ENCODE measurements at places on chromosomes 7 and 10.

GRCh38 chr7:35319606-35320005 lies 65.7 kb upstream of the TBX20 start:
- DNase-seq, result no peak

- no peak for DNase-seq
These were observed 16.6 kb upstream of the SLC18A3 start for GRCh38 chr10:49593564-49593875.

DNA sequence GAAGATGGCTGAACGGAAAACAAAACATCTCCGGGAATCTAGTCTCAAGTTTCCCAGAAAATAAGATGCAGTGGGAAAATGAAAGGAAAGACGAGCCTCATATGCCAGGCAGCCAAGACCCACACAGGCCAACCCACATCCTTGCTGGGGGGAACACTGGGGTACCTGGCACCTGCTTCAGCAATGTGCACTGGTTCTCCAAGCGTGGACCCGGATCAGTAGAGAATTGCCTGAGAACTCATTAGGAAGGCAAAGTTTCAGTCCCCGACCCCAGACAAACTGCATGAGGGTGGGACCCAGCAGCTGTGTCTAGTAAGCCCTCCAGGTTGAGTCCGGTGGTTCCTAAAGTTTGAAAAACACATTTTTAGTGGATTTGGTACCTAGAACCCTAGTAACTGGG lies 18.4 kb downstream of the FAM53B start:
- DNase-seq, result no peak

GRCh38 chr7:45583296-45583695 lies 9.1 kb downstream of the ADCY1 start:
- peak; percentile 31 for DNase-seq

DNA sequence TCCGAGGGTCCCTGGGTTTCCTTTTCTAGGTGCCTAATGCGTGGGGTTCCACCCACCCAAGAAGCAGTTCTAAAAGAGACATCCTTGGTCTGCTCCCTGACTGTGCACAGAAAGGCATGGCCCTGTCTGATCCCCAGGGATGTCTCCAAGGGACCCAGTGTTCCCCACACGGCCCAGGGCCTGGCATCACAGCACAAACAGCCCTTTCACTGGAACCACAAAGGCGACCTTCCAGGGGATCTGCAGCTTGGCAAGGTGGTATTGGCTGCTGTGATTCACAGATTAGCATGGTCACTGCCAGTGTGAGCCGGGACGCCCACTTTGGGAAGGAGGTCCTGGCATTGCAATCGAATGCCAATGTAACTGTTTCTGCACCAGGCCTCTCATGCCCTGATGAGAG lies 6.4 kb downstream of the KCNMA1 start:
- DNase-seq, result no peak

GRCh38 chr10:129837909-129838582 lies 126.0 kb downstream of the EBF3 start:
- no peak for DNase-seq

DNA sequence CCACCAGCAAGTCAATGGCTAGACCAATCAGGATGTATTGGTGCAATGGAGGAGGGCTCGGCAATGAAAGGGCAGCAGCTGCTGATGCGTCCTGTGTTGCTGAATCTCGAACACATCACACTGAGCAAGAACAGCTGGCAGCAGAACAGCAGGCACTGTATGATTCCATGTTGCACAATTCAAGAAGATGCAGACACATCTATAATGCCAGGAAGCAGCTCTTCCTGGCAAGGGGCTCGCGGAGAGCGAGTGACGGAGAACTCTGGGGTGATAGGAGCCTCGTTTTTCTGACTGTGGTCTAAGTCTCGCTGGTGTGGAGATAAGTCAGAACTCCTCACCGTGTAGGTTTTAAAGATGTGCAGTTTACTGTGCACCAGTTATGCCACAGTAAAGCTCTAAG lies 24.8 kb upstream of the PFKP start:
- no peak for DNase-seq

- no peak for DNase-seq
These were observed 72.3 kb upstream of the APBB1IP start for GRCh38 chr10:26365681-26366358.

- DNase-seq, result peak; percentile 61
These were observed 25.2 kb upstream of the OTUD1 start for GRCh38 chr10:23413629-23414089.

DNA sequence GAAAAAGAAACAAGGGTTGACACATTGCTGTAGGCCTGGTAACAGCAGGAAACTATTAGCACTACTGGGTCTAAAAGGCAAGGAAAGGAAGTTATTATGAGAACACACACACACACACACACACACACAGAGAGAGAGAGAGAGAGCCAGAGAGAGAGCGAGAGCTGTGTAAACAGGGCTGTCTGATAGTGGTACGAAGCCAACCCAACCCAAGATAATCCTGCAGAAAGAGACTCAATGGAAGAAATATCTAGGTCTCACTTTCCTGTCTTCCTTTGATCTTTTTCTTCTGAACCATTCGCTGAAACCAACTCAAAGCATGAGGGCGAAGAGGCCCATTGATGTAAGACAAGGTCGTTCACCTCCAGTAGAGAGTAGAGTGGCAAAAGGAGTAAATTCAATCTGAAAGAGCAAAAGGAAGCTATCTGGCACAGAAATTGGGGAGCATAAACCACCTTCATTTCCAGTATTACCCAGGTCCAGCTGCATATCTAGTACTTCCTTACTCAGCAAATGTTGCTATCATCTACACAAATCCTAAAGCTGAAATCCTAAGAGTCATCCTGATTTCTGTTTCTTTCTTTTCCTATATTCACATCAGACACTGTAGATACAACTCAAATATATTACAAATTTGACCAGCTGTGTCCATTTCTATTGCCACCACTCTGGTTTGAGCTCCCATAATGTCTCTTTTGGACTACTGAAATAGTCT lies 110.2 kb downstream of the TMEM26 start:
- no peak for DNase-seq

DNA sequence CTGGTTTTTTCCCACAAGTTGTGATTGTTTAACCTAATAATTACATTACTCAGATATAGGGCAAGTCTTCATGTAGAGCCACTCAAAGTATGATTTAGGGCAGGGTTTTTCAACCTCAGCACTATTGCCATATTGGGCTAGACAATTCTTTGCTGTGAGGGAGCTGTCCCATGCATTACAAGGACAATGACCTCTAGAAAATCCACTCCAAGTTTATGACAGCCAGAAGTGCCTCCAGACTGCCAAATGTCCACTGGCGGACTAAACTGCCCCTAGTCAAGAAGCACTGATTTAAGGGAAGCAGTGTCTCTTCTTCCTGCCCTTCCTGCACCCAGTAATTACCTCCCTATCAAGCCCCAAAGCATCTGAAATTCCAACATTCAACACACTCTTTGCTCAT lies 54.4 kb downstream of the ZNF800 start:
- no peak for DNase-seq

DNA sequence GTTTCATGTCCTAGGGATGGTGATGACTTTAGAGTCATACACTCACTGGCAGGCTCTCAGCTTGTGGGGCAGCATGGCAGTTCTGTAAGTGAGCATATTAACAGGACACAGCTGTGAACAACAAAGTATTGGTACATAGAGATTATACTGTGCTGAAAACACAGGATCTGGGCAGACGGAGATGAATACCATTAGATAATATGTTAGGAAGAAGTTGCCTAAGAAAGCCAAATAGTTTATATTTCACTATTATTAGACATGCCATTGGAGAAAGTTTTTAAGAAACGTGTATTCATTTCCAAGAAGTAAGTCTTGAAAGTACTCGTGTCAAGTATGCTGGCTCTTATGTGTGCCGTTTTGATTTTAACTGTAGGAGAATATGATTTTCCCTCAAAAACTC lies 274.5 kb downstream of the INHBA start:
- DNase-seq, result no peak

- DNase-seq, result peak; percentile 25
These were observed 257.7 kb upstream of the NFE2L3 start for GRCh38 chr7:25894002-25894901.

- no peak for DNase-seq
These were observed 461.9 kb upstream of the KLF6 start for GRCh38 chr10:4246881-4247358.

DNA sequence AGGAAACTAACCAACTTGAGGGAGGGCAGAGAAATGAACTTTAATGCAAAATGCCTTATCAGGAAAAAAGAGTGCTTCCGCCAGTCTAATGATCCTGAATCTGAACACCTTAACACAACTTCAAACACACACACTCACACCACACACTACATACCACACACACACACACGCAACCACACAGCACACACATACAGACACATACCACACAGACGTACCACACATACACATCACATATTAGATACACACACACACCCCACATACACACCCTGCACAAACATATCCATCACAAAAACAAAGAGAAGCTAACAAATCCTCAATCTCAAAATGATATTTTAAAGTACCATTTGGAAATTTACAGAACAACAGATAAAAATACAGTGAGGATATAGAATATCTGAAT lies 175.5 kb downstream of the SFMBT2 start:
- no peak for DNase-seq

DNA sequence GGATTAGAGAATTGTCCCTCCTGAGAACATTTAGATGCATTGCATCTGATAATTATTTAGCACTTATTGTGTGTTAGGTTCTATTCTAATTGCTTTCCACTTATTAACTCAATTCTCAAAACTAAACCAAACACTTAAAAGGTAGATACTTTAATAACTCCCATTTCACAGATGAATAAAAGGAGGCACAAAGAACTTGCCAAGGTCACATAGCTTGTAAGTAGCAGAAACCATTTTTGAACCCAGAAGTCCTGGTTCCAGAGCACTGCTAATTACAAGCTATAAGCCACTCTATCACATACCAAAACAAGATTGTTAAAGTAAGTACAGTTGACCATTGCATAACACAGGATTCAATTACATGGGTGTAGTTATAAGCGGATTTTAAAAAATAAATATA lies 164.9 kb downstream of the CPED1 start:
- no peak for DNase-seq

GRCh38 chr7:99860281-99861127 lies 16.3 kb downstream of the OR2AE1 start:
- no peak for DNase-seq

GRCh38 chr7:1762238-1762945 lies 92.3 kb downstream of the ELFN1 start:
- no peak for DNase-seq

DNA sequence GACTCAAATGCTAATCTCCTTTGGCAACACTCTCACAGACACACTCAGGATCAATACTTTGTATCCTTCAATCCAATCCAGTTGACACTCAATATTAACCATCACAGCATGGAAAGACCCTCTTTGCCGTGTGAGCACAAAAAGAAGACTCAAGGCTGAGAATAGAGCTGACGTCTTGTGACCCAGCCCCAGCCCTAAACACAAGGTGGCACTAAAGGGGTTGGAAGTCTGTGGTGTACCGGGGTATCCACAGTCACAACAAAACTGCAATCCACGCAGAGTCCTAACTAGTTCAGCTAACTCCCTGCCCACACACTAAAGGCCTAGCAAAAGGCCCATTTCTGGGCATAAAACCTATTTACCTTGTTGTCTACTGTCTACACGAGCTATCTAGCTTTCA lies 200.1 kb downstream of the ACTR3B start:
- no peak for DNase-seq

DNA sequence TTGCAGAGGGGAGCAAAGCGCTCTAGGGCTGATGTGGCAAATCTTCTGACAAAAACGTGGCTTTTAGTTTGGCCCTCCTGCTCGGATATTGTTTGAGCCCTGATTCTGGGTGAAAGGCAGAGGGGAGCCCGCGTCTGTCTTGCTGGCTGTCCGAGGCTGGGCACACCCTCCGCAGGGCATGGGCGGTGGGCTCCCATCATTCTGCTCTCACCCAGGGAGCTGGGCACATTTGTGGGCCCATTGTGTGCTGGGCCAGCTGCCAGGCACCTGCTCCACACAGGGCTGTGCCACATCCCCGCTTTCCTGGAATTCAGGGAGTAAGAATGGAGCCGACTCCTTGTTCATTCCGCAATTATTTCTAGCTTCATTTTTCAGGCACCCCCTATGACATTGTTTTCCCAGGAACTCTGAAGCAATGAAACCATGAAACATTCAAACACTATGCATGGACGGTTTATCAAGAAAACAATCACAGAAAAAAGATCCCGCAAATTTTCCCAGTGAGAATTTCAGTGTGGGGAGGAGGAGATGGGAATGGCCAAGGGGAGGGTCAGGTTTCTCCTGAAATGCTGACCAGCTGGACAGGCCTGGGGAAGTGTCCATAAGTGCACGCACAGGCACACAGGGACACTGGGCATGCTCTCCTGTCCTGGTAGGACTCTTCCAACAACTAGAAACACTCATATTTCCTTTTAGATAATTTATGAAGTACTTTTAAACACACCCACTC lies 341.1 kb downstream of the CXCL12 start:
- no peak for DNase-seq

GRCh38 chr10:69287181-69287580 lies 8.9 kb downstream of the HK1 start:
- no peak for DNase-seq

DNA sequence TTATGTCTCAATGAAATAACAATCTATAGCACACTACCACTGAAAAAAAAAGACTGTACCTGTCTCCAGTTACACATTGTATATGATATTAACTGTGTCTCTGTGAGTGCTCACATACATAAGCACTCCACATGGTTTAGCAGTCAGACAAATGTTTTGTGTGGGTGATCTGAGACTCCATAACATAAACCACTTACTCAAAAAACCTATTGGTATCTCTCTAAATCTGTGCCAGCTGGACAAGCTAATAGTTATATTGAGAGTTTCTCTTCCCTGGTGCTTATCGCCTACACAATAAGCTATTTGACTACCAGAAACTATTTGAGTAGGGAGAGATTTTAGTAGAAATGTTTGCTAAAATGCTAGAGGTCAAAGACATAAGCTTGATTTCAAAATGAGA lies 190.1 kb upstream of the AGR3 start:
- no peak for DNase-seq

All from RPMI8226 (cell line).